ENCODE measurements at places on chromosomes 2 and 18. TPM values are rescaled to one million over a fixed set of nuclear protein-coding genes. Genes with fewer than 3 reads are reported as not detected.

The ZEB2 gene
- total RNA-seq = 0.95 TPM

The TDRD15 gene
- total RNA-seq = 1.9 TPM

The CCL20 gene
- total RNA-seq = not detected

The HOXD12 gene
- total RNA-seq = not detected

The COX7A2L gene
- total RNA-seq = 141 TPM

The TXNDC2 gene
- 0.11 TPM for total RNA-seq
